ENCODE measurements at places on chromosomes 7 and 10.

DNA sequence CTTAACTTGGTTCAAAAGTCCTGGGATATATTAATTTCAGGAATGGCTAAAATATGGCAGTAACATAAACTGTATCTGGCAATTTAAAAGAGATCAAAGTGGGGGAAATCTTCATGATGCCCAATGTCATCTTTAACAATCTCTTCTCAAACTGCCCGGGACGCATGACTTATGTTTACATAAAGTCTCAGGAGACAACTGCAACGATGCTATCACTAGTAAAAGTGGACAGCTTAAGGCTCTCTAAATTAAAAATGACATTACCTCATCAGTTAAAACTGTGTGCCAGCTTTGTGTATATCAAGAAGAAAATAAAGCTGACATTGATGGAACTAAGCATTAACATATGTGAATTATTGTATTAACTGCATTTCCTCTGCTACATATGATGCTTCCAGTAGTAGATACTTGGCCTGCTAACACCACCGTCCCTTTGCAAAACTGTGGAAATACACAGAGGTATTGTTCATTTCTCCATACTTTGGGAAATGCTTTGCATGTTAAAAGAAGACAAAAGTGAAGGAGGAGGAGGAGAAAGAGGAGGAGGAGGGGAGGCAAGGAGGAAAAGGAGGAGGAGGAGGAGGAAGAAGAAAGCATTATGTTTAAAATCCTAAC lies 62.4 kb downstream of the NRP1 start:
- DNase-seq: no peak

DNA sequence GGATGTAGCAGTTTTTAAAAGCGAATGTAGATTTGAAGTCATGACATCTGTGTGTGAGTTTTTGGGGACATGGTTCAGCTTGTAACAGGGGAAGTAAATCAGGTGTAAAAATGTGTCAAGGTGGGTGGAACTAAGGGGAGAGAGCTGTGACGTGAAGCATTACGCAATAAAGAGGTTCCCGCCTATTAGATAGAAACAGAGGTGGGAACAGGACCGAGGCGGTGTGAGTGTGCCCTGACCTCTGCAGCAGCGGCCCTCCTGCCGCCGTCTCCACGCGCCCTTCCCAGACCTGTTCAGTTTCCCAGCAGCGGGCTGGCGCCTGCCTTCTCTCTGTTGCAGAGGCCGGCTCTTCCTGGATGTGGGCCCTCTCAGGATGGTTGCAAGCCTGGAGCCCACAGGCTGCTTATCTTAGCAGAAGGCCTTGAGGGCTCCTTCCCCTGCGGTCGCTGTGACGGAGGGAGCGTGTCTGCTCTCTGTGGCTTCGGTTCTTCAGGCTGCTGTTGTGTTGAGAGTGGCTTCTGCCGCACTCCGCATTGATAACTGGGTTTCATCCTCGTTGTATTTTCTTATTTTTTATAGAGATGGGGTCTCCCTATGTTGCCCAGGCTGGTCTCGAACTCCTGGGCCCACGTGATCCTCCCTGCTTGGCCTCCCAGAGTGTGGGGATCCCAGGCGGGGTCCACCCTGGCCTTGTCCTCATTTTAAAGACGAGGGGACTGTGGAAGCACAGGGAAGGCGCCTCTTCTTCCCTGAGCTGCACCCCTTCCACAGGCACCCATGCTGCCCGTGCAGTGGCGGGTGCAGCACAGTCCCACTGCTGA lies 65.0 kb downstream of the DNAJB6 start:
- no peak for DNase-seq

- DNase-seq: no peak
Measured at GRCh38 chr7:72003236-72003635, 408.9 kb downstream of the CALN1 start.

GRCh38 chr7:149725426-149725821 lies 48.0 kb downstream of the ZNF467 start:
- DNase-seq: no peak

GRCh38 chr10:16698461-16698860 lies 118.8 kb downstream of the RSU1 start:
- DNase-seq: no peak

- DNase-seq: no peak
Measured at GRCh38 chr7:14760730-14761478, 141.6 kb downstream of the DGKB start.

GRCh38 chr10:127534496-127534895 lies 14.6 kb upstream of the NPS start:
- DNase-seq: no peak
